ENCODE measurements at places on chromosomes 4 and X.

DNA sequence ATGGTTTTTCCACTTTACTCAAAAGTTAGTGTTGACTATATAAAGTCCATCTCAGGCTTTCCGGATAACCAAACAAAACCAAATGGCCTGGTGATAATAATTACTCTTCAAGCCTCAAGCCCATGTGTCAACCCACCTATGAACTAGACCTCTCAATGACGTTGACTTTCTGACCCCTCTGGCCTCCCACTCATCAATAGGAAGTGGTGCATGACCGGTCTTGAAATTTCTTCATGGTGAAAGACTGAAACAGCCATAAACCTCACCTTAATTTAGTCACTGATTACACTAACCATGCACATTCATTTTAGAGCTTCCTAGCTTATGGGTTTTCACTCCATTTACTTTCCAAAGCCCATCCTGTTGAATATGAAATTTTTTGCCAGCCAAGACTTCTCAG lies 276.0 kb downstream of the KLHL13 start:
- no peak for DNase-seq

DNA sequence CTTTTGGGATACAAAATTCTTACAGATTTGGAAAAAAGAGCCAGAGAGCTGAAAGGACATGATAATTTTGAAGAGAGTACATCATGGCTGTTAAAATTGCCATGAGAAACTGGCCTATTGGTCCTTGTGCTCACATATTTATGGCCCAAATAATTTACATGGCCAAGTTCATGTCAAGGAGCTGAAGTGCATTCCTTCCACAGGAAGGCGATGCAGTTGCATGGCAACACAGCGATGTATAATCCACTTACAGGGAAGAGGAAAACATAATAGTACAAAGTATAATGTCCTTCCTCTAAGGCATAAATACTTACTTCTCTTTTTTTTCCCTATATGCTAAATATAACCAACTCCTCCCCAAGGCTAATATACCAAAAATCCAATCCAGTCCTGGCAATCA lies 914.5 kb upstream of the AGA start:
- no peak for DNase-seq

GRCh38 chr4:13907255-13907751 lies 279.8 kb upstream of the BOD1L1 start:
- DNase-seq, result peak; percentile 96

GRCh38 chrX:110450050-110450449 lies 91.4 kb downstream of the RTL9 start:
- DNase-seq, result peak; percentile 74

DNA sequence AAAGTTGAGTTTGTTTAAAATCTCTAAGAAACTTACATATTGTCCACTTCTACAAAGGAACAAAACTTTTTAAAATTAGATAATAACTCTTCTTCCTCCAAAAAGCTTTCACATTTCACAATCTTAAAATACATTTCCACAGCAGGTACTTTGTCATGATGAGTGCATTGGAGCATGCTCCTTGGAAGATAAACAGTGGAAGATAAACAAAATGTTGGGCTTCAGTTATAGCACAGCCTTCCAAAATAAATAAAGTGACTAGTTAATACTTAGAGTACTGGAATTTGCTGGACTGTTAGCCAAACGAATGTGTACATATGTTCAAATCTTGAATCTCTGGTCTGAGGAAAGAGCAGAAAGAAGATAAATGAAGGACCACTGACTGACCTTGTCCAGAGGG lies 54.9 kb upstream of the PDE5A start:
- DNase-seq, result peak; percentile 41

- DNase-seq, result no peak
Observed at GRCh38 chrX:45003085-45003484, 130.1 kb downstream of the KDM6A start.

DNA sequence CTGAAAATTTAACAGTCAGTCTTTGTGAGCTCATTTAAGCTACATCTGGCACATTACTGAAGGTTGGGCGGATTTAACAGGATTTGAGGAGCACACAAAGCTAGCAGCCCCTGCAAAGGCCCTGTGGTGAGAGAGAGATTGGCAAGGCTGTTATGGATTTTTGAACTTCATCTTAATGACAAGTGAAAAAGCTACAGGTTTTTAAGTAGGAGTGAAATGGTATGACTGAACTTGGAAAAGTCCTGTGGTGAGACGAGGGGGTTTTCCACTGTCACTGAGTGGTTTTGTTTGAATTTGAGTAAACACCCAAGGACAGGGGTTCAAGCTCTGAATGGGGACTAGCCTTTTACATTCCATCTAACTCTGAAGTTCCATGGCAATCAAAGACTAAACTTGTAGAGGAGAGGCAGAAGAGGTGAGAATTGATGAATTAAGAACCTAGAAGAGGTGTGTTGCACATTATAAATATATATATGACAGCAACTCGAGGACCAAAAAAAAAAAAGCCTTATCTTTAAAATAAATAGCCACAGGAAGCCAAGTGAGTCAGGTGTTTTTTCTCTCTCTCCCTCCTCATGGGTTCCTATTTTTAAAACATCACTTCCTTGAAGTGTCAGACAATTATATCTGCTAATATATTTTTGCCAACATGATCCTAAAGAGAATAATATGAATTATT lies 47.8 kb upstream of the CLNK start:
- DNase-seq, result no peak

DNA sequence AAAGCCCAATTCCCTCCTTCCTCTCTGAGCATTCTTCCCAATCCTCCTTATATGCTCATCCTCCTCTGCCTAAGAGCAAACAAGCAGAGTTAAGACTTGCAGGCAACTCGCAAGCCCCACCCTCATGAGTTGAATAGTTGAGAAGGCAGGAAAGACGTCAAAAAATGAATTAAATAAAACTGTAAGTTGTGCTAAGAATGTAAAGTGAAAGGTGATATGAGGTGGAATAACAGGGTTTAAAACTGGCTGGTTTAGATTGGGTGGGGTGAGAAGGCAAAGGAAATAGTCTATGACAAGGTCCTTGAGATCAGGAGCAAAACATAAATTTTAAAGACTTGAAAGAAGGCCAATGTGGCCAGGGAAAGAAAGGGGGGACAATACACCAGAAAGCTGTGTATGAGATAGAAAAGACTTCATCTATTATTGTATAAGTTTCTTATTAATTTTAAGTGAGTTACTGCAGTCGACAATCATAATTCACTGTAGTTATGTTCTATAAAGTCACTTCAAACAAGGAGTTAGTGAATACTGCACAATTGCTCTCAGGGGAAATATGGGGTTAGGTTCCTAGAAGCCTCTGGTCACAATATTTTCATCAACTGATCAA lies 124.9 kb downstream of the RELL1 start:
- DNase-seq, result no peak

GRCh38 chrX:39855748-39856129 lies 242.0 kb downstream of the BCOR start:
- no peak for DNase-seq

- no peak for DNase-seq
Observed at GRCh38 chrX:48936429-48937053, 17.7 kb upstream of the PIM2 start.

DNA sequence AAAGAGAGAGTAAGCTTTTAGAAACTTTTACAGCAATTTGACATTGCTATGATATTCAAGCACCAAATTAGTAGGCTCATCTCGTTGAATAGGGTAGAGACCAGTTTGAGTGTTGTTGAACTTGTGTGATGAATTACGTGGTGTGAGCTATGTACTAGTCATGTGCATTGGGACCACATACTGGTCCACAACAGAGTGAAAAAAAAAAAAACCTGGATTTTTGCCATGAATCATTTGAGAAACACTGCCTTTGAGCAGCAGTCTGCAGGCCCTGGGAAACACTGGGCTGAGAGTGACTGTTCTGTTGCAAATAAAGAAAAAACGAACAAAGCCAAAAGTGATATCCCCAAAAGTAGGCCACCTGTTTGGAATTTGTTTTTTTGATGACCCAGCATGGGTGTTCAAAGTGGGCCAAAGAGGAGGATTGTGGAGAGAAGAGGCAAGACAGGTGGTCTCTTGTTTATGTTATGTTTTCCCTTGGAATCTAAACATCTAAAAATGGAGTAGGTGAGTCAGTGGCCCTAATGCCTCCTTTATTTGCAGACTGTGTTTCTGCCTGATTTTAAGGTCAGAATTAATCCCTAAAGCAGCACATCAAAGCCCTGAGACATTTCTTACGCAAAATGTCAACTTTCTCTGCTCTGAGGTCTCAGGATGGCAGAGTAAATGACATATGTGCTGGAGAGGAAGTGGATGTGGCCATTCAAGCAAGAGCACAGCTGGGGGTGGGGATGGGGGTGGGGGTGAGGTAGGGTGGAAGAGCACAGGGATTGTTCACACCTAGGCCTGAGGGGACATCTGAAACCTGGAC lies 33.5 kb downstream of the TAF7L start:
- DNase-seq, result no peak

DNA sequence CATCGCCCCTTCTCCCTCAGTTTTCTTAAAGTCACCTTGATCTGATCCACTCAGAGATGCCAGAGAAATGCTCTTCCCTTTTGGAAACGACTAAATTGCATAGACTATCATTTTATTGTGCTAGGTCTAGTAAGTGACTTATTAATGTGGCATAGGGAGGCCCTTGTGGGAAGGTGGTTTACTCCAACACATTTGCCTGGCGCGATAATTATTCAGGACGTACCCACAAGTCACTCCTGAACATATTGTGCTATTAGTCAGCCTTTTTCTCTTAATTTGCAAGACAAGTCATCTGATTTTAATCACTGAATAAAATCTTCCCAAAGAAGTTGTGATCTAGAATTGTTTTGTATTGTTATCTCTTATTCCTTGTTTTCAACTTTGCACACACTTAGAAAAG lies 7.6 kb downstream of the ENPEP start:
- no peak for DNase-seq

DNA sequence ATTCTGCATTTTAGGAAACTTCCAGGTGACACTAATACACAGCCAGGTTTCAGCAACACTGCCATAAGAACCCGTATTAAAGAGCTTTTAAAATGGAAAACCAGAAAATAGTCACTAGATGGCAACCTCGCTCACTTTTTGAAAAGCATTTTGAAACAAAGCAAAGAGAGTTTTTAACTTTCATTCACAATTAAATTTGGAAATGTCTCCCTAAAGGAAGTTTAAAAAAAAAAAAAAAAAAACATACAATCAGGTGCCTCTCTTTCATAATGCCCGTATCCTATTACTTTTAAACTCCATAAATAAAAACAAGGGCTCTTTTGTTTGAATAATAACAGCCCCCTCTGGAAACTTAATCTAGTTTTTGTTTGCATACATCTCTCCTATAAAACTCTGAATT lies 20.3 kb downstream of the MEPE start:
- DNase-seq, result peak; percentile 78

DNA sequence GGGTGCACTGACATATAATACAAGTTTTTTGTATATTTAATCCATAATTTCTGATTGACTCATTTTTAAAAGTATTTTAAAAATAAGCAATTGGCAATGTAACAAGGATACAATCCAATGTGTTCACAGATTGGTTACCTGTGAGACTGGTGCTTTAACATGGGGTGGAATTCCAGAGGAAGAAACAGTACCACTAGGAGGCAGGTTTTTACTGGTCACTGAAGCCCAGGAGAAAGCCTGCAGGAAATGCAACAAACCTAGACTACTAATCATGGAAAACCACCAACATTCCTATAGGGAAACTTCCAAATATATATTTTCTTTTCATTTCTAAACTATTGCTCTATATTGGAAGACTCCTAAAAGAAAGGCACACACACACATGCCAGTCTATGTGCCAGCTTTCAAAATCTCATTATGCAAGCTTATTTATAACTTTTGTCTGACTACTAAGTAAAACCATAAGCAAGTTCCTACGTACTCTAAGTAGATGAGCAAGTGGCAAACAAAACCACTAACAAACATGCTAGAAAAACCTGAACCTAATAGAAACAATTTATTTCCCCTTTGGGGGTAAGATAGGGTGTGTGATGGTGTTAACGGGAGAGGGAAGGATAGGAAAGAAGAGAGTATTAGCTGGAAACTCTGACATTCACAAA lies 19.2 kb downstream of the G3BP2 start:
- DNase-seq, result peak; percentile 61

DNA sequence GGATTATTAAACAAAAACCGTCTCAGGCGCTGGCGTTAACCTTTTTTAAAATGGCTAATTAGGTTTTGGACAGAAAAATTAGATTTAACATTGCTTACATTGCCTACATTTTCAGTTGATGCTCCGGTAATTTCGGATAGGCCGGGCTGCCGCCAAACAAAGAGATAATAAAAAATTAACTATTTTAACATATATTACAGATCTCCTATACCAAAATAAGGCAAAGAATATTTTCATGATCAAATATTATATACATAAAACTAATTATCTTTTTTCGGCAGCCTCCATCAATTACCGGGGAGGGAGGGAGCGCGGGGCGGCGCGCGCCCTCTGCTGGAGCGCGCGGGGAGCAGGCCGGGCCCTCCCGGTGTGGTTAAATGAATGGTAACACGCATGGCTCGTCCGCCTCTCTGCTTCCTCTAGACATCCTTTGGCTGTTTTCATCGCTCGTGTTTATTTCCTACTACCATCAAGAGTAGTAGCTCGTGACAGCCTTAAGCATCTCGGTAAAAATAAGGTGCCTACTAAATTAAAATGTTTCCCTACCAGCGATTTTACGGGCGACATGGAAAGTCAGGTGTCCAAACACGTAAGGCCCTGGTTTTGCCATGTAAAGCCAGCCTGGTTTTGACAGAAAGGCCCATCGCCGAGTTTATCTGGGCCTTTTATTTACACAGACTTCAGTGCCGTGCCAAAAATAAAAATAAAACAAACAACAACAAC lies 52.4 kb upstream of the TMEM33 start:
- peak; percentile 42 for DNase-seq

DNA sequence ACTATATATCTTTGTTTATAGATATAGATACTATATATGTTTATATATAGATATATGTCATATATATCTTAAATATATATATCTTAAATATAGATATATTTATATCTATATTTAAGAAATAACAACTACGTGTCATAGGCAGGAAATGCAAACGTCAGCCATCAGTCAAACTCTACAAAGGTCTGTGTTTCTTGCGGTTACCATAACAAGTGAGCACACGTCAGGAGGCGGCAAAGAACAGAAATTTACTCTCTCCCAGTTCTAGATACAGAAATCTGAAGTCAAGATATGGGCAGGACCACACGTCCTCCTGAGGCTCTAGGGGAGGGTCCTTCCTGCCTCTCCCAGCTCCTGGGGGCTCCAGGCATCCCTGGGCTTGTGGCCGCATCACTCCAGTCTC lies 6.5 kb downstream of the PLCXD1 start:
- no peak for DNase-seq

GRCh38 chr4:12658146-12658545 lies 826.0 kb downstream of the RAB28 start:
- no peak for DNase-seq

DNA sequence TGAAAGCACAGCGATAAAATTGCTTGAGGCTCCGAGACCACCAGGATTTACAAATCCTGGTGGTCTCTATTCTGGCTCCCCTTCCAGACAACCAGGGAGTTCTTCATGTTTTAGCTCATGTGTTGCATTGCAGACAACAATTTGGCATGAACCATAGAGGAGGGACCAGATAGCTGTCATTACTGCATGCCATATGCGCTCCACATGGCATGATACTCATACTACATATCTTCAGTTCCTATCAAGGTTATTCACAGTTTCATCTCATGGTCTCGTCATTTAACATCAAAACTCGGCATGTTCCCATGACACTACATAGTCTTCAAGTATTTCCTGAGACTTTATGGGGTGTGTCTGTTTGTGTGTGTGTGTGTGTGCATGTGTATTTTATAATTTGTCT lies 220.3 kb downstream of the OR13H1 start:
- DNase-seq, result no peak

GRCh38 chr4:148065075-148065474 lies 333.2 kb downstream of the ARHGAP10 start:
- DNase-seq, result peak; percentile 77

- no peak for DNase-seq
Observed at GRCh38 chr4:58325070-58325469, 1214.9 kb upstream of the IGFBP7 start.

Data from fibroblast of pulmonary artery (primary cell).